DMS79 treated with DMSO at 0.1 percent for 48 hours (cell line): ENCODE measurements at places on chromosomes 4 and X.

GRCh38 chr4:30182786-30183185 lies 537.4 kb upstream of the PCDH7 start:
- DNase-seq, result no peak

- DNase-seq, result no peak
Observed at GRCh38 chrX:25968920-25969319, 169.2 kb upstream of the MAGEB18 start.

DNA sequence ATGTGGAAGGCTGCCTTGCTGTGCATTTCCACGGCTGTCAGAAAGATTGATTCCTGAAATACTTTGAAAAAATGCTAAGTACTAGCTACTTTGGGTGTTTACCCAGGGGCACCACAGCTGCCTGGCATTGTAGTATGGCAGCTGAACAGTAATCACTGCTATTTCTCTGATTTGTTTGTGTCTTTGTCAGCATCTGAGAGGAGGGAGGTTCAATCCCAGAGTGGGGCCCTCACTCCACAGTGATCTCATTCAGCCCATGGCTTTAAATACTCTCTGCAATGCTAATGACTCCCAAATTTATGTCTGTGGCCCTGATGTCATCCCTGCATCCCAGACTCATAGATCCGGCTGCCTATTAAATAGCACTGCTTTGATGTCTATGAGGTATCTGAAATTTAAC lies 575.3 kb upstream of the MAGEB2 start:
- DNase-seq, result no peak

DNA sequence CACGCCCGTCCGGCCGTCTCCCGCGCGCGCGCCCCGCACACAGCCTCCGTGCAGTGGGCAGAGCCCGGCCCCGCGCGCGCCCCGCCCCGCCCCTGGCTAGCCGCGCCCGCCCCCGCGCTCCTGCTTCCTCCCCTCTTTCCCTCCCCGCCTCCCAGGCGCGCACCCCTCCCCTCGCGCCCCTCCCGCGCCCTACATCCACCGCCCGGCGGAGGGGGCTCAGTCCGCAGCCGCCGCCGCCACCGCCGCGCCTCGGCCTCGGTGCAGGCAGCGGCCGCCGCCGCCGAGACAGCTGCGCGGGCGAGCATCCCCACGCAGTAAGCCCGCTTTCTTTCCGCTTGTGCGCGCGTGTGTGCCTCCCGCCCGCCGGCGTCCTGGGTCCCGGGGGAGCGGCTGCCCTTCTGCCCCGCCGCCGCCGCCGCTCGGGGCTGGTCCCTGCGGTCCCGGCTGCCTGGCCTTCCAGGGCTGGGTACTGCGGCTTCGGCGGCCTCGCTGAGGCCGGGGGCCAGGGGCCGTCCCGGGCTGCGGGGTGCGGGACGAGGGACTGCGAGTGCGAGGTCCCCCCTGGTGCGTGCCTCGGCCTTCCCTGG lies at the start of gene FHL1:
TSS of gene FHL1 (plus strand) at position 219 of the 587 bp plus-strand sequence.
- no peak for DNase-seq

DNA sequence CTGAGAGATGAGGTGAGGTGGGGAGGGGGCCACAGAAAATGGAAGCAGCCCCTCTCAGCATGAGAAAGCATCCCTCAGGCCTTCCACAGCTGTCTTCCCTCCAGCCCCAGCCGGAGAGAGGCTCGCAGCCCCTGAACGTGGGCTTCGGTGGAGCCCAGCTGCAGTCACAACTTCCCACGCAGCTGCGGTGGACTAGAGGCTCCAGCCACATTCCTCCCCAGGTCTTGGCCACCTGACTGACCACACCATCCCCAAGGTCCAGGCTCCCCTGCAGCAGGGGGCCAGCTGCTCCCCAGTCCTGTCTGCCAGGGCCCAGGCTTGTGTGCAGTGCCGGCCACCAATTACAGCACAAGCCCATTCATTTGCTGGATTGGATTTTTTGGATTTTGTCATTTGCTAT lies 212.3 kb upstream of the BCOR start:
- no peak for DNase-seq

DNA sequence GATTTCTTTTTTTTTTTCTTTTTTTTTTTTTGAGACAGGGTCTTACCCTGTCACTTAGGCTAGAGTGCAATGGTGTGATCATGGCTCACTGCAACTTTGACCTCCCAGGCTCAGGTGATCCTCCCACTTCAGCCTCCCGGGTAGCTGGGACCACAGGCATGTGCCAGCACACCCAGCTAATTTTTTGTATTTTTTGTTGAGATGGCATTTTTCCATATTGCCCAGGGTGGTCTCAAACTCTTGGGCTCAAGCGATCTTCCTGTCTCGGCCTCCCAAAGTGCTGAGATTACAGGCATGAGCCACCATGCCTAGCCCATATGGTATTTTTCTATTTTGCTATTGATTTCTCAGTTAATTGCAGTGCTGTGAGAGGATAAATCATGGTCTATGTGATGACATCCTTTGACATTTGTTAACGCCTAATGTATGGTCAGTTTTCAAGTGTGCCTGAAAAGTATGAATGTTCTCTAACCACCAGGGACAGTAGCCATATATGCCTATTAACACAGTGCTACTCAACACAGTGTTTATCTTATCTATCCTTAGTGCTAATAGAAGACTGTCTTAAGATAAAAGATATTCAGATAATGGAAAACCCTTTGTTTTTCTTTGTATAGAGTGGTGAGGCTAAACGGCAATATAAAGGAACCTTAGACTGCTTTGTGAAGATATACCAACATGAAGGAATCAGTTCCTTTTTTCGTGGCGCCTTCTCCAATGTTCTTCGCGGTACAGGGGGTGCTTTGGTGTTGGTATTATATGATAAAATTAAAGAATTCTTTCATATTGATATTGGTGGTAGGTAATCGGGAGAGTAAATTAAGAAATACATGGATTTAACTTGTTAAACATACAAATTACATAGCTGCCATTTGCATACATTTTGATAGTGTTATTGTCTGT lies 9.1 kb upstream of the HSPA4L start:
- DNase-seq, result no peak

GRCh38 chr4:39928538-39928937 lies 49.2 kb downstream of the PDS5A start:
- no peak for DNase-seq

- DNase-seq, result peak; percentile 6
Observed at GRCh38 chrX:40736170-40736505, 796 bp upstream of the MED14 start.

GRCh38 chrX:17567187-17567586 lies 170.1 kb upstream of the SCML1 start:
- DNase-seq, result no peak

DNA sequence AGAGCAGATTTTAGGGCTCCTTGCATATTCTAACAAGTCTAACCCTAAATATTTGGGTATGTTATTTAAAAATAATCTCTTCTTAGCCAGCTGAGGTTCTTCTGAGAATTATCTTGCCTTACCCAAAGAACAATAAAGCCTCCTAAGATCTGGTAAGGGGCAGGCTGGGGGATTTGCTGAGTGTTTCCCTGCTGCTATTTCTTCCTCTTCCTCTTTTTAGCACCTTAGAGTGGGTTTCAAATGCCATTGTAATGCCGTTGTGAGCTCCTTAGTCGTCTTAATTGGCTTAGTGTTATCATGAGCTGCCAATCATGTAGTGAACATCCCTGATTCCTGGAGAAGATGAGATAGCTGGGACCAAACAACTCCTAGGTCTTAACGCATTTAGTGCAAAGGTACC lies 15.4 kb downstream of the STOX2 start:
- no peak for DNase-seq

GRCh38 chr4:70722199-70722791 lies 531 bp downstream of the RUFY3 start:
- peak; percentile 13 for DNase-seq

- no peak for DNase-seq
Observed at GRCh38 chrX:22383988-22384387, 111.3 kb downstream of the CBLL2 start.

DNA sequence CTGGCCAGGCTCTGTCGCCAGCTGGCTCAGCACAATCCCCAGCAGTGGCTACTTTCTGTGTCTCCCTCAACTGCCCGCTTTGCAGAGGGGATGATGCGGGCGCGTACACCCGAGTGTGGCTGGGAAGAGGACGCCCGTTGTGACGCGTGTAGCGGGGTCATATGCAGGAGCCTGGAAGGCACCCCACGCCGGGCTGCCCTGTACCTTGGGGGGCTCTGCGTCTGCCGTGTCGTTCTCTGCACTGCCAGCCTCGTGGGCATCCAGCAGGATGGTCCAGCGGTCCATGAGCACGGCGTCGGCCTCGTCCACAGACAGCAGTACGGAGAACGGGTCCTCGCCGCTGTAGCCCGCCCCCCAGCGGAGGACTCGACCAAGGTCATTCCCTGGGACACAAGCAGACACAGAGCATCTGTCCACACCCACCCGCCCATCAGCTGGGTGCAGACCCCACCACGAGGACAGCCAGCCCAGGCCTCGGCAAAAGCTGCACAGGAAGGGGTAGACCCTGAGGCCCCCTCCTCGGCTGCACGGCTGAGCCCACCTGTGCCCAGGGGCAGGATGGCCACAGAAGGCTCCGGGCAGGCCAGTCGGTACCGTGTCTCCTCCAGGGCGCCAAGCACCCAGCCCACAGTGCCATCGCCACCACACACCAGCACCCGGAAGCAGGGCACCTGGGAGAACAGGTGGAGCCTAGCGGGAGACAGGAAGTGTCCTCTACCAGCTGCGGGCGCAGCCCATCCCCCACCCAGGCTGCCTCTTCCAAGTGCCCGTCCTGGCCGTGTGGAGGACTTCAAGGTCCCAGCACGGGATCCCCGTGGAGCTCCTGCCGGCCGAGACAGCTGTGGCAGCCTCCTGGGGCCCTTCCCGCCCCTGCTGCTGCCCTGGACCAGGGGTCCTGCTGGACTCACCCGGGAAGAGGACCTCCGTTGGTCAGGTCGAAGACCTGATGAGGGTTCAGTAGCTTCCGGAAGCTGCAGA lies 10.8 kb downstream of the DGKQ start:
- DNase-seq, result no peak

DNA sequence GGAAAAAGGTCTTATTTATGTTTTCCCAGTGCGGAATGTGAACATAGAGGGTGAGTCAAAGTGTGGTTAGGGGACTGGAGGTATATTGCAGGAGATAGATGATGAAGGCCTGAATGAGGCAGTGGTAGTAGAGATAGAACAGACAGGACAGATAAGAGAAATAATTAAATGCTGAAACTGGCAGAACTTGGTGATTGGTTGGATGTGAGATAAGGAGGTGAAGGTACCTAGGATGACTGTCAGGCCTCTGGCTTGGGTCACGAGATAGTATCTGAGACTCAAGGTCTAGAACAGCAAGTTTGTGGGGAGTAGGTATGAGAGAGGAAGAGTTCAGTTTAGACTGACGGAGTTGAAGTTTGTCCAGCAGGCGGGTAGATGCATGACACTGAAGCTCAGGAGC lies 3.5 kb downstream of the MND1 start:
- no peak for DNase-seq

GRCh38 chr4:168604496-168605373 lies 107.9 kb downstream of the PALLD start:
- no peak for DNase-seq

- DNase-seq, result no peak
Observed at GRCh38 chrX:150616179-150616862, 47.9 kb downstream of the MTM1 start.

GRCh38 chrX:125205918-125206665 lies 113.6 kb upstream of the TEX13C start:
- no peak for DNase-seq

DNA sequence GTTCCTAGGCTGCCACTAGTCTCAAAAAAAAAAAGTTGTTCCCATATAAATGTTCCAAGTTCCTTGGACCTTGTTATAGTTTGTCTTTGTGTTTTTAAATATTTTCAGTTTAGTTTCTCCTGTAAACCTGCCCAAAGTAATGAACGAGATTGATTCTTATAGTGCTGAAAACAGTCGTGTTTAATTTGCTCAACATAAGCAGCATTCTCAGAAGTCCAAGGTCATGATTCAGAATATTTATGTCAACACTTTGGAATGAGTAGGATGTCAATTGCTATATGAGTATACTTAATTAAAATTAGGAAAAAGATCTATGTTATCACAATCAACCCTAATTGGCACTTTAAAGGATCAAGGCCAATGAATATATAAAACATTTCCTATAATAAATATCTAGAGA lies 510.9 kb downstream of the PPP4R3C start:
- DNase-seq, result no peak

DNA sequence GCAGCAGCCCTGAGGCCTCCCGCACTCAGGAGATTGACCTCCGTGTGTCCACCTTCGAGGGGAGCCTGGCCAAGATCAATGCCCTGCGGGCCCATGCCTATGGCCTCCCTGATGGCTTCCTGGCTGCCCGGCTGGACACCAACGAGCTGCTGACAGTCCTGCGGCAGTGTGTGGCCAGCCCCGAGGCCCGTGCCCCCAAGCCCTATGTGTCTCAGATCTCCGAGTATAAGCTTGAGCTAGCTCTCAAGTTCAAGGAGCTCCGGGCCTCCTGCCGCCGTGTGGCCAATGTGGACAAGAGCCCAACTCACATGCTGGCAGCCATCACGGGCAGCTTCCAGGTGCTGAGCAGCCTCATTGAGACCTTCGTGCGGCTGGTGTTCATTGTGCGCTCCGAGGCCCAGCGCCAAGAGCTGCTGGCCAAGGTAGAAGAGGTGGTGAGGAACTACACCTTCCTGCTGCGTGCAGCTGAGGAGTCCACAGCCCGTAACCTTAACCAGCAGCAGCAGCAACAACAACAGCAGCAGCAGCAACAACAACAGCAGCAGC lies 25.5 kb upstream of the PRPS1 start:
- no peak for DNase-seq

DNA sequence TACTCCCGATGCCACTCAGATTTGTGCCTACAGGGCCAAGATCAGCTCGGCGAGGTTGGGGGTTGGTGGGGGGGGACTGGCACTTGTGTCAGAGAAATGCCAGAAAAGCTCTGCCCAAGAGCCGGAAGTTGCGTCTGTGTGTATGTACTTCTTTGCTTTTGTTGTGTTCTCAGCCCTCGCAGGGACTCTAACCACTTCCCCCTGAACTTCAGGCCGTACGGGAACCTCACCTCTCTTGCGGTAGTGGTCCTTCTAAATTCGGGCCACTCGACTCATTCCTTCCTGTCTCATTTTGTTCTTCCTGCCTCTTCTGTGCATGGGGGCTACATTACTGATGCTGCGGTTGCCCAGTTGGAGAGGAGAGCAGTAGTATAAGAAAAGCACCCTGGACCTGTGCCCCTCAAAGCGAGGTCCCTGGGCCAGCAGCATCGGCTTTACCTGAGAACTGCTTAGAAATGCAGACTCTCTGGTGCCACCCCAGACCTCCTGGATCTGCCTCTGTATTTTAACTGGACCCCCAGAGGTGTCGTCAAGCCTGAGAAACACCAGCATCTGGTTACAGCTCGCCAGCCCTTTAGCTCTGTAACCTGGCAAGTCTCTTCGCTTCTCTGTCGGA lies 146.3 kb upstream of the RPS6KA3 start:
- no peak for DNase-seq

GRCh38 chrX:769796-770195 lies 139.2 kb downstream of the SHOX start:
- DNase-seq, result no peak
